Activated CD4-positive, alpha-beta T cell treated with anti-CD3 and anti-CD28 coated beads, Interleukin-2, amount 10 ng/mL, durations not matched to agents 7 days and 5 days (primary cell): ENCODE measurements at places on chromosomes 12 and 14. TPM values are rescaled to one million over a fixed set of nuclear protein-coding genes. Genes with fewer than 3 reads are reported as not detected.

Gene RFLNA
- not detected for total RNA-seq

DNA sequence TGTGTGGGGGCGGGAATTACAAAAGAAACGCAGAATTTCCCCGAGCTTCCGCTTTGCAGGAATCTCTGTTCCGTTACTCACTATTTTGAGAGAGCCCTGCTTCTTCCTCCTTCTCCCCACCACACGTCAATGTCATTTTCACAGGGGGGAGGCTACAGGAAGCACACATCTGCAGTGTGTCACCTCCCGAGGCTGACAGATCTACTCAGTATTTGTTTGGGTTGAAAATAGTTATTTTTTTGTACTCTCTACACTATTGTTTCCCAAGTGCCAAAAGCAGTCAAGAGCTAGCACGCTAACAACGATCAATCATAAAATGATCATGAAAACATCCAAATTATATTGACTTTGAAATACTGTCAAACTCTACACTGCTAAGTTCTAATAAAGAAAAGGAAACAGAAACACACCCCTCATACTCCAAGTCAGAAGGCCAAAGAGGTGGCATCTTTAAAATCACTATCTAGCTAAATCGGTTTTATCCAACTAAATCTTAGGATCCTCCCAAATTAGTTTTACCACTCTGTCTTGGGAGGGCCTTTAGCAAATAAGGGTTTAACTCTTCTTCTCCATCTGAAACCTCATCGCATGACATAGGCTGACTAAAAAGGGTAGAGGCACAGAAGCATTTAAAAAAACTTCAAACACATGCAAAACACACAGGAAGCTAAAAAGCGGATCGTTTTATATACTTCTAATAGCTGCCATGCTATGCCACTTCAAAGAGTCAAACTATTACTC is 51.8 kb downstream of the FOXN3 start:
- DNase-seq = peak; percentile 65

DNA sequence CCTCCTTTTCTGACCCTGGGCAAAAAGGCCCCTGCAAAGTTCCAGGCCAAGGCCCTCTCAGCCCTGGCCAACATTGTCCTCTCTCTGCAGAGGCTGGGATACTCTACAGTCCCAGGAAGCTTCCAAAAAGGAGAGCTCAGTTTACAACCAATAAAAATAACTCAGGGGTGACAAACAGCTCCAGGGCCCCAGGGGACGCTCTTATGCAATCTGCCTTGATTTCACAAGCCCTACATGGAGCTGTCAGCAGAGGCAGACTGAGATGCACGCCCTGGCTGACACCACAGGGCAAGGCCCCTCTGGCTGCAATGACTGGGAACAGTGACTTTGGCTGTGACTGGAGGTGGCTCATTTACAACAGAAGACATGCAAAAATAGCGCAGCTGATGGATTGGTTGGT is 129.0 kb upstream of the MED13L start:
- no peak for DNase-seq

- no peak for DNase-seq
Observed at GRCh38 chr12:43551279-43551970, 578 bp downstream of the ADAMTS20 start.

Gene CPNE6
- total RNA-seq = not detected

Gene CATSPERB
- 3.9 TPM for total RNA-seq

DNA sequence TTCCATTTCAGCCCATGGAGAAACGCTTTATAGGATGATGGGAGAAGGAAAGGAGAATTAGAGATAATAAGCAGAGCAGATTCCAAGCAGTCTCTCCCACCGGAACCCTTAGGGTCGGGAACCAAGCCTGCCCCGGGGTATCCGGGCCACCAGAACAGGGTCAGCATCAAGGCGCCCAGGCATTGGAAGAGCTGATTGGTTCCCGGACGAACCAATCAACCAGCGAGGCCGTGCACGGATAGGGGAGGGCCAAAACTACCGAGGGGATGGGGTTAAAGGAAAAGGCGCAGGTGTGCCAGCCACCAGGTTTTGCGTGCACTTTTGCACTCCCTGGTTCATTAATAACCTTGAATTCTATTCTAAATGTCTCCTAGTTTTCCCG is 1.7 kb downstream of the PPM1H start:
- DNase-seq = no peak

Gene LBHD2
- not detected for total RNA-seq

Gene TAS2R7
- not detected for total RNA-seq

GRCh38 chr12:3220382-3221321 is 143.5 kb downstream of the TSPAN9 start:
- DNase-seq = no peak
